ENCODE measurements at places on chromosomes 2 and 18. TPM values are rescaled to one million over a fixed set of nuclear protein-coding genes. Genes with fewer than 3 reads are reported as not detected.

Gene CFAP65
- not detected for total RNA-seq

Gene SERPINB11
- total RNA-seq, result not detected

Gene TUBB8B
- 0.32 TPM for total RNA-seq

GRCh38 chr18:24111936-24112335, 26.9 kb upstream of the CABYR start:
- no peak for DNase-seq

GRCh38 chr2:227493524-227493923, 21.6 kb downstream of the AGFG1 start:
- no peak for DNase-seq

- DNase-seq, result peak; percentile 65
Observed at GRCh38 chr2:241877989-241878970, 8.8 kb downstream of the RTP5 start.

DNA sequence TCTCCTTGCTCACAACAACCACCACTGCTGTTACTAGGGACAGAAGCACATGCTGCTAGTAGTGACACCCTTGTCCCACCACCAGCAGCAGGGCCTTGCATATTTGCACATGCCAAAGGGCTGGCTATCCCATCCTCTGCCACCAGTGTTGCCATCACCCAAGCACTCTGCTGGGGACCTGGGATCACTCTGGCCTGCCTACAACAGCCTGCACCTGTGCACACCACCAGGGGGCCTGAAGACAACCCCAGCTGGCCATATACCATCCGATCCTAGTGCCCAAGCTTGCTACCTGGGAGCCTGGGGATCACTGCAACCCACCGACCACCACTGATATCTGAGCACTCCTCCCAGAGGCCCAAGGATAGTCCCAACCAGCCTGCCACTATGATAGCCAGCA, 99.9 kb upstream of the FANCL start:
- no peak for DNase-seq

DNA sequence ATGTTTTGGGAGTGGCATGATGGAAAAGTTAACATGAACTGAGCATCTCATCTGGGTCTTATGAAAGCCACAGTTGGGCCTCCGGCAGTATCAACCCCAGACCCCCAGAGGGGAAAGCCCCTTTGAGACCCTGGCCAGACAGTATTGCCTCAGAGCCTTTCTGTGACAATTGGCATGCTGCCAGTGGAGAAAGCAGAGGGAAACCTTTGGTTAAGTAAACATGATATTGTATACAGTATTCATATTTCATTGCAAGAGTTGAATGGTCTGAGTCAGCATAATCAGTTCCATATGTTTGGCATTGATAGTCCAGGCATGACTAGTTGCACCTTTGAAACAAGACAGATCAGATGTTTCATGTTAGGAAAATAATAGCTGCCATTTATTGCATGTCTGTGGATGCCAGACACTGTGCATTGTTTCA, 20.0 kb downstream of the MERTK start:
- peak; percentile 79 for DNase-seq

GRCh38 chr2:162934191-162934590, 95.6 kb upstream of the KCNH7 start:
- DNase-seq, result no peak

GRCh38 chr2:203687165-203687564, 19.3 kb upstream of the CD28 start:
- DNase-seq, result no peak

- peak; percentile 36 for DNase-seq
Observed at GRCh38 chr18:21314724-21315123, 72.7 kb downstream of the GREB1L start.
